H54 (cell line): ENCODE measurements at places on chromosomes 11 and 22.

GRCh38 chr11:10438458-10438857 lies 16.6 kb upstream of the AMPD3 start:
- DNase-seq = no peak

DNA sequence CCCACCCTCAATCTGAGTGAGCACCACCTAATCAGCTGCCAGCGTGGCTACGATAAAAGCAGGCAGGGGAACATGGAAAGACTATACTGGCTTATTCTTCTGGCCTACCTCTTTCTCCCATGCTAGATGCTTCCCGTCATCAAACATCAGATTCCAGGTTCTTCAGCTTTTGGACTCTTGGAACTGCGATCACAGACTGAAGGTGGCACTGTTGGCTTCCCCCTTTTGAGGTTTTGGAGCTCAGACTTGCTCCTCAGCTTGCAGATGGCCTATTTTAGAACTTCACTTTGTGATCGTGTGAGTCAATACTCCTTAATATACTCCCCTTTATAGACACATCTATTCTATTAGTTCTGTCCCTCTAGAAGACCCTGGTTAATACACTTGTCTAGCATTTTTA lies 543.7 kb upstream of the RAG2 start:
- DNase-seq = no peak

DNA sequence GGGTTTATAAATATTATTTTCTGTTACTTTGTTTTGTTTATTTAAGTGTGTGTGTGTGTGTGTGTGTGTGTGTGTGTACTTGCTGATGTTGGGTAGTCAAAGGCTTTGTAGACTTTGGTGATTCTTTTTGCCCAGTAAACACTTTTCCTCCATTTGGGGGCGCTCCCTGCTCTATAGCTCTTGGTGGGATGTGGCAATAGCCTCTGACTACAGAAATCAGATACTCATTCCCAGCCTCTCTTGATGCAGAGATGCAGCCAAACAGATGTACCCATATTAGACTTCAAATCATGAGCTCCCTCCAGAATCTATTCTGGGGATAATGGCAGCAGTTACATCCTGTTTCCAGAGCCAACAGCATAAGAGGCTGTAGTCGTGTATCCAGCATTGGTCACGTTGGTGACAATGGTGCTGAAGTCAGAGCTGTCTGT lies 33.4 kb upstream of the APOL5 start:
- DNase-seq = no peak

- DNase-seq = no peak
Measured at GRCh38 chr11:7619322-7619721, 54.0 kb downstream of the CYB5R2 start.

DNA sequence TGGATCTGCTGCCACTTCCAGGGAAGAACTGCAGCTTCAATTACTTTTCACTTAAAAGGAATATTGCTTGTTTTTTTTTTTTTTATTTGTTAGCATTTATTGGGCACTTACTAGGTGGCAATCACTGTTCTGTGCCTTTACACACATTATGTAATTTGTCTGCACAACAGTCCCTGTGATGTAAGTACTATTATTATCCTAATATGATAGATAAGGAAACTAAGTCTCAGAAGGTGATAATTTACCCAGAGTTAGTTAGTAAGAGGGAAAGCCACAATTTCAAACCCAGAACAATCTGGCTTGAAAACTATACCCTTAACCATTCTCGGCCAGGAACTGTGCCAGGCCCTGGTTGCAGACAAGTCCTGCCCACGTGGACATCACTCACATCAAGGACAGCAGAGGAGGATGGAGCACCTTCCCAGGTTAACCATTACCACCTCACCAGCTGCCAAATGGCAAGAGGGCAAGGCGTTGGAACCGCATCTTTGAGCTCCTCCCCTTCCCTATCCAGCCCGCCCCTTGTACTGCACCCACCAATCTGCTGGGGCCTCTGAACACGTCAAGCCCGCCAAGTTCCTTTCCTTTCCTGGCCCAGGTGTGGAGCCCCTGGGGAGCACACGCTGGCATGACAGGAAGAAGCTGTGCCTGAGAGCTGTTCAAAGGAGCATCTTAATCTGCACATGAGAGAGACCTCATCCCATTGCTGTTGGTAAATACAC lies 78.4 kb downstream of the NAV2 start:
- DNase-seq = no peak

GRCh38 chr11:128283451-128283850 lies 303.9 kb downstream of the ETS1 start:
- no peak for DNase-seq

DNA sequence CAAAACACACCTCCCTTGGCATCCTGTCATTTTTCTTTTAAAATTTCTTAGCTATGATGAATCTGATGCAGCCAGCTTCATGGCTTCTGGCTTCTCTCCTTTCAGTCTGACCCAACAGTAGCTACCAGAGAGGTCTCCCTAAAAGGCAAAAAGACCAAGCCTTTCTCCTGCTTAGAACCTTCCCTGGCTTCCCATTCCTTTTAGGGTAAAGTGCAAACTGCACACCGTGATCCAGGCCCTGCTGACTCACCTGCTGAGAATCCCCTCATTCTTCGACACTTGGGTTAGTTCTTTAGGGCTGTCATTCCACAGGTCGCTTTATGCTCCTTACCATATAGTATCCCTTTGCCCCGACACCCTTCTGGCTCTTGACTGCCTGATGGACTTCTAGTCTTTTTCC lies 362.4 kb downstream of the MIAT start:
- no peak for DNase-seq

- no peak for DNase-seq
Measured at GRCh38 chr11:94678901-94679300, 89.3 kb upstream of the AMOTL1 start.

DNA sequence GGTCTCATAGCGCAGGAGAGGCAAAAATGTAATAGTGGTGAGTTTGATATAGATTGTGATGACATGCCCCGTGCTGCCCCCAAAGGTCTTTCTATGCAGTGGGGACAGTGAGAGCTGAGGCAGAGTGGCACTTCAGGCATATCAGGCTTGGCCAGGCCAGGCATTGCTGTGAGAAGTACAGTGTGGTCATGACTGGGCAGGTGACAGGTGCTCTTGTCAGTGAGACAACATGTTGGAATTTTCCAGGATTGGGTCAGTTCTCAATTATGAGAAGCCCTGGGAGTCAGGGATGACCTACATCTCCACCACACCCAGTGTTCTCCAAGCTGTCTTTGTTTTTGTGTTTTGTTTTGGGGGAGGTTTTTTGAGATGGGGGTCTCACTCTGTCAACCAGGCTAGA lies 3.7 kb downstream of the SNAP29 start:
- no peak for DNase-seq

- no peak for DNase-seq
Measured at GRCh38 chr11:108931168-108931567, 266.3 kb downstream of the DDX10 start.

DNA sequence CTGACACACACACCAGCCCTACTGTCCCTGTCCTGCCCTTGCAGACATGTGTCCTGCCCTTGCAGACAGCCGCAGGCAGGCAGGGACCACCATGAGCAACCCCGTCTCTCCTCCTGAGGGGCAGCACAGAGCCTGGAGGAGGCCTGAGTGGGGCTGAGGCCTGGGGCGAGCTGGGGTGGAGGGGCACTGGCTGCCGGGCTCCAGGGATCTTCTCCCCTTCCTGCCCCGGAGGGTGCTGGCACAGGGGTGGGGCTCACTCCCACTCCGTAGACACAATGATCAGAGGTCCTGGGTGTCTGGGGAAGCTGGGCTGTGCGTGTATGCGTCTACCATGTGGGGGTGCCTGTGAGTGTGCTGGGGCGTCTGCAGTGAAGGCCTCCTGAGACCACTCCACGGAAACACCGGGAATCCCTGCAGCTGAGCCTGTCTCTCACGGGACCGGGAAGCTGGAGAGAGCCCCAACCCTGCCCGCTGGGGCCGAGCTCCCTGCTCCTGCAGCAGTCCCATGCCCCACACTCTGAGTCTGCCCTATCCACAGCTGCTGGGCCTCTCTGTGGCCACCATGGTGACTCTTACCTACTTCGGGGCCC lies 588 bp downstream of the TSPAN32 start:
- DNase-seq = no peak

GRCh38 chr11:60175860-60176275 lies 7.0 kb downstream of the MS4A6A start:
- no peak for DNase-seq

DNA sequence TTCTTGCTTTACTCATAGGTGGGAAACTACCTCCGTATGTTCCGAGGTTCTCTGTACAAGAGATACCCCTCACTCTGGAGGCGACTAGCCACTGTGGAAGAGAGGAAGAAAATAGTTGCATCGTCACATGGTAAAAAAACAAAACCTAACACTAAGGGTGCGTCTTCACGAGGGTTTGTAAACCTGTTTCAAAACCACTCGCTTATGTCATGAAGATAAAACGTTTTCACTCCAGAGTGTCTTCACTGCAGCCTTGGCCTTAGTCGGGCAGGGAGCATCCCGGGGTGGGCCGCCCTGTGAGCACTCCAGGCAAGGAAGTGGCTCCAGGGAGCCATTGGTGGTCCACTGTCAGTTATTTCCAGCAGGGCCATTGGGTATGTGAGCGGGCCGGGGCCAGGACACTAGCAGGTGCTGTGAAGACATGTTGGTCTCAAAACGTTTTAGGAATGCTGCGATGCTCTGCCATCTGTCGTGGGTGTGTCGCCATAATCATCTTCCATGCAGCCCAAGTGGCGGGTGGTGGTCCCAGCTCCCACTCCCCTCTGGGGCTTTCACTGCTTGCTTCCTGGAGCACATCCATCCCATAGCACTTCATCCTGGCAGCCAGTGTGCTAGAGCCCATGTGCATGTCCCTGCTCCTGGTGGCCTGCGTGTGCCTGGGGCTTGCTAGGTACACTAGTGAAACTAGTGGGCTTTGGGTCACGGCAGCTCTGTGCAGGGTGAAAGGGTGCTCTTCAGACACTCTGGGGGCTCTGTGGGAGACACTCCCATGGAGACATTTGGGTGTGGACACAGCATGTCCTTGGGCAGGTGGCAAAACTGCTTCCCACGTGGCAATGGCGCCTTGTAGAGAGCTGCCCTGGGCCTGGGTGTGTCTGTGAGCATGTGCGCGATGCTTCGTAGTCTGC lies 5.2 kb downstream of the SMARCB1 start:
- DNase-seq = no peak

DNA sequence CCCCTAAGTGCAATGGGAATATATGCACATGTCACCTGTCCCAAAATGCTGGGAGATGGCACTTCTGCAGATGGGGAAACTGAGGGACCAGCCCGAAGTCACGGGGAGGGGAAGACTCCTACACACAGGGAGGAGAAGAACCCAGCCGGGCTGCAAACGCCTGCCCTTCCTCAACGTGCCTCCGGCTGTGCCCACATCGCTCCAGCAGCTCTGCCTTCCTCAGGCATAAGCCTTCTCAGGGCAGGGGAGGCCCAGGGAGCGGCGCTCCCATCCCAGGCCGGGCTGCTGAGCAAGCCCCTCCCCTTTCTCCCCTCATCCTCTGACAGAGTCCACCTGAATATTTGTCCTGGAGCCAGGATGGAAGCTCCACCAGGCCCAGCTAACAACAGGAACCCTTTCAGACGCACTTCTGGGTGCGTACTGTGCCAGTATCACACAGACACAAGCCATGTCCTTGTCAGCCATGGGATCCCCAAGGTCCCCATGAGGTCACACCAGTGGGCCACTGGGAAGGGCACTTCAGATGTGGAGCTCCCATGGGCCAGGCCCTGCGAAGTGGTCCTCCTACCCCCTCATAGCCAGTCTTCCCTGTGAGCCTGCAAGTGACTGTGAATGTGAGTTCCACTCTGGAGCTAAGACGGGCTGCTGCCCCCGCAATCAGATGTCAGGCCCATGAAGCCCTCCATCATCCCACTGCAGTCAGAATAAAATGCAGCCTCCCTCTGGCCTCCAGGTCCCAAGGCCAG lies 2.5 kb upstream of the CD81 start:
- DNase-seq = no peak

- no peak for DNase-seq
Measured at GRCh38 chr11:133052537-133052936, 479.8 kb downstream of the OPCML start.
